ENCODE measurements at places on chromosomes 7 and 10.

GRCh38 chr7:74495112-74496086, 41.7 kb downstream of the GTF2IRD1 start:
- DNase-seq, result no peak

DNA sequence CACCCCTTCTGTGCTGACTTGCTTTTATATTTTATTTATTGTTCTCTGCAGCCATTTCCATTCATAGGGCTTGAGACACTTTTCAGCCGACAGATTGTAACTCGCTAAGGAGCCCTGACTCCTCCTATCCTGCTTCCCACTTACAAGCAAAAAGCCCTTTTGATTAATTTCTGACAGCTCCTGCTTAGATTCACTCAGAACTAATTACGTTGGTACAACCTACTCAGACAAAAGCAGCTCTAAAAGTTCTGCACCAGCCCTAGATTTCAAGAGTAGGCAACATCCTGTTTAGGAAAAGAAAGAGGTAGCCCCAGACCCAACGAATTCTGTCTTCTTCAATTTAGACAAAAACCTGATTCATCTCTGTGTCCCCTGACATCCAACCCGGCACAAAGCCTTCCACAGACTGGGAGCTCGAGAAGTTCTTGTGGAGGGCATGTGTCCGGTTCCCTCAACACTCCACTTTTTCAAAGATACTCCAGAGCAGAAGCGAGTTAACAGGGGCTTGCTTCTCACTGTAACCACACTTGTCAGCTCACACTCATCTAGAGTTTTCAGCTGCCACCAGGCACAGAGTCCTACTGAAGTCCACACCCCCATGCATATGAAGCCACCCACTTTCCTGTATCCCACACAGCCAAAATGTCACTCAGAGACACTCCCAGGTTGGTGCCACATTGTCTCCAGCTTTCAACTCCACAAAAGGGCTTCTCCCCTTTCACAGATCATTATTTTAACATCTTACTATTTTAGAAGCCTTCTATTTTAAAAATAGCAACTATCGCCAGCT, 113.6 kb upstream of the NFE2L3 start:
- DNase-seq, result no peak

- no peak for DNase-seq
Observed at GRCh38 chr10:131851346-131851745, 49.5 kb upstream of the PPP2R2D start.

DNA sequence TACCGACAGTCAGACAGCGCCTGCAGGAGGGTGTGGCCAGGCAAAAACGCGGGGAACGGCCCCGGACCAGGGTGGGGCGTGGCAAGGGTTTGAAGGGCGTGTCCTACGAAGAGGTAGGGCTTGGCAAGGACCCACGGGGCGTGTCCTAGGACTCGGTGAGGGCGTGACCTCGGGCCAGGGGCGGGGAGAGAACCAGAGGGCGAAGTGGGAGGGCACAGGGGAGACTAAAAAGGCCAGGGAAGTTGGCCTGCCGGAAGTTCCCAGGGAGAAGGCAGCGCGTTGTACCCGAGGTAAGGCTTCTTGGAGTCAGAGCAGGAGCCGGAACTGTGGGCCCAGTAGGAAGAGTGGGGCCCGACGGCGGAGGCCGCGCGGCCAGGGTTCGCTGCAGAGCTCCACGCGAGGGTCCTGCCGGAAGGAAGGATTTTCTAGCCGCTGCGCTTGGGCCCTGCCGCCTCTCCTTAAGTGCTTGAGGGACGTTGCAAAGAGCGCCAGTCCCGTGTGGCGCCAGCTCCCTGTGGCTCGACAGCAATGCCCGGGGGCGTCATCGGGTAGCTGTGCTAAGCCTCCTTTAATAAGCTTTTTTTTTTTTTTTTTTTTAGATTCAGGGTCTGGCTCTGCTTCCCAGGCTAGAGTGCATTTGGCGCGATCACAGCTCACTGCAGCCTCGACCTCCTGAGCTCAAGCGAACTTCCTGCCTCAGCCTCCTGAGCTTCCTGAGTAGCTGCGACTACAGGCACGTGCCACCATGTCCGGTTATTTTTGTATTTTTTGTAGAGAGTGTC, at the start of gene PTER:
Gene PTER (plus strand): TSS at position 253 of the 782 bp plus-strand sequence. CDS start 47,375 bp downstream, outside the sequence.
- peak; percentile 29 for DNase-seq

DNA sequence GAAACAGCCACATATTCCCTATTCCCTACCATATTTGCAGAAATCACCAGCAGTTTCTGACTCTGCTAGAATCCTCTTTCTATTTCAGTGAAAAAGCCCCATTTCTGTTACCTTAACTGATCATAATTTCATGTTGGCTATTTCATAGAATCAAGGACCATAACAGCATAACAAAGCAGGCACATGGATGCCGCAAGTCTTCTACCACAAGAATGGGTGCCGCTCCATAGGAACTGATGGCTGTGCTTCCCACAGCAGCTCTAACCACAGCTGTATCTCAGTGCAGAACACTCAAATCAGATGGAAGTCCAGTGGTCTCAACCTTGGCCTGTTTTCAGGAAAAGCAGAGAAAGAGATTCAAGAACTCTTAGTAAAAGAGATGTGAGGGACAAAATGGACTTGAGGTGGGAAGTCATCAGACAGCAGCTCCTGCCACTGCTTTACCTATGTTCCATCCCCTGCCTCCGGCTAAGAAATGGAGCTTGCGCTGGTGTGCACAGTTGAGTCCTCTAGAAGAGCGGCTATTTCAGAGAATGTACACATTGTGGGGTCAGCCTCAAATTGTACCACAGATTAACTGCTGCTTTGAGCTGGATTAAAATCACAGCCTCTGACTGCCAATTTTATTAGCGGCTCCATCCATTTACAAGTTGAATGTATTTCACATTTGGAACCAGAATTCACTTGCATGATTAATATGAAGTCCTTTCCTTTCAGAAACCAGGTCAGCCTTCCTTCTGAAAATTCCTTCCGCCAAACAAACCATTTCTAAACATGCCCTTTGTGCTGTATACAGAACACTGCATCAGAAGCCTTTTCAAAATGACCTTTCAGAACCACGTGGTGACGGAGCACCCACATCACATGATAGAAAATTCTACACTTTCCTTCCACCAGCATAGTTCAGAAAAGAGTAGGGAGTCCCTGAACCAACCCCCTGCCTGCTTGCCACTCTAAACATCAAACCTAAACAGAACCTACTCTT, 7.7 kb downstream of the PTPRN2 start:
- no peak for DNase-seq

- peak; percentile 17 for DNase-seq
Observed at GRCh38 chr7:82044497-82045080, 274.7 kb upstream of the HGF start.

GRCh38 chr10:42734536-42734935, 48.1 kb upstream of the BMS1 start:
- DNase-seq, result no peak

DNA sequence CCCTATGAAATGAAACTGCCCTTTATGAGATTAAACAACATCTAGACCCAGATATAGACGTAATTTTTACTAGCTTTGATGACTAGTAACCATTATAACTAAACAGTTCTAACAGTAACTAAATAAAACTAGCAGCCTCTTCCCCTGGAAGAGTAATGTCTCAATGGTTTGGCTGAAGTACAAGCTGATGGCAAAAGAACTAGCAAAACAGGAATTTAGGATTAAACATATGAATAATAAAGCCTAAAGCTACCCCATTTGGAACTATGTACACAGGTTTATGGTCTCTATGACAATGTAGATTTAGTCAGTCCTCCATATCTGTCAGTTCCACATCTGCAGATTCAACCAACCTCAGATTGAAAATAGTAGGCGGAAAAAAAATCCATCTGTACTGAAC, 6.4 kb downstream of the DPY19L1 start:
- no peak for DNase-seq

DNA sequence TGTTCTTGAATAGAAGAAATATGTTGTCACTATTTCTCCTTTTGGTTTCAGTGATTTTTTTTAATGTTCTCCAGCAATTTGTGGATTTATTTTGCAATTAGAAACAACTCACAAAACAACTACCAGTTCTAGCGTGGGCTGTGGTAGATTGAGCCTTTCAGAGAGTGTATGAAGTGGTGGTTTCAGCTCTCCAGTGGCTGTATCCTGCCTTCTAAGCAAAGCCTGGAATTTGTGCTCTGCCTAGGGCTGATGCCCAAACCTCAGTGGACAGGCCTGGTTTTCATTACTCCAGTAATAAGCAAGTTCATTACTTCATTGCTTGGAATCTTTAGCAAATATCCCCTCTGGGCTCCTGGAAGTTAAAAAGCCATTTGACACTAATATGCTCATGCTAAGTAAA, 35.9 kb downstream of the APBB1IP start:
- no peak for DNase-seq

DNA sequence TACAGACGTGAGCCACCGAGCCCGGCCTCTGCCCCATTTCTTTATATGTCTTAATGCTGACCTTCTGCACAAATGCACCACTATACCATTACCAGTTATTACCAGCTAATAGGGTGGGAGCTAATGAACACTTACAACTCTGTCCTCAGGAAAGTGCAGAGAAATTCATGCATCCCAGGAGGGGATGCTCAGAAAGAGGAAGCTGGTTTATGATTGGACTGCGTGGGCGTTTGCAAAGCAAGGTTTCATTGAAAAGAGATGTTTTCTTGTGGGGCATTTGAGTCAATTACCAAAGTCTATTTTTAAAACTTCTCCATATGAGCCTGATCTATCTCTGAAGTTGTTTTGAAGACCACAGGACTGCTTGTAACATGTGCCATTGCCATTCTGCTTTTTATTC, 417.7 kb upstream of the CELF2 start:
- DNase-seq, result no peak

DNA sequence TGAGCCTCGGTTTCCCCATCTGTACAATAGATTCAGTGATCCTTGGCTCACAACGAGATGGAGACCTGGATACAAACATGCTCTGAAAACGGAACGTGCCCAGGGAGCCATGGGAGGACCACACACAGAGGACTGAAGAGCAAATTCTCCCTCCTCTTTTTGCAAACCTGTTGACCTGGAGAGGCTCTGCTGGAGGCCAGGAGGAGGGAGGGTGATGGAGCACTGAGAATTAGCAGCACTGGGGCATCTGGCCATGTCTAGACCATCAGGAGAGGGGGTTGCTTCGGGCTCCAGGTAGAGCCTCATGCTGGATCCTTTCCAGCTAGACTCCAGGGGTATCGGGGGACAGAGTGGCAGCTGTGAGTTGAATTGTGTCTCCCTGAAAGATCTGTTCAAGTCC, 97.4 kb upstream of the GPR26 start:
- no peak for DNase-seq

- DNase-seq, result no peak
Observed at GRCh38 chr7:85336086-85336485, 149.2 kb upstream of the SEMA3D start.

DNA sequence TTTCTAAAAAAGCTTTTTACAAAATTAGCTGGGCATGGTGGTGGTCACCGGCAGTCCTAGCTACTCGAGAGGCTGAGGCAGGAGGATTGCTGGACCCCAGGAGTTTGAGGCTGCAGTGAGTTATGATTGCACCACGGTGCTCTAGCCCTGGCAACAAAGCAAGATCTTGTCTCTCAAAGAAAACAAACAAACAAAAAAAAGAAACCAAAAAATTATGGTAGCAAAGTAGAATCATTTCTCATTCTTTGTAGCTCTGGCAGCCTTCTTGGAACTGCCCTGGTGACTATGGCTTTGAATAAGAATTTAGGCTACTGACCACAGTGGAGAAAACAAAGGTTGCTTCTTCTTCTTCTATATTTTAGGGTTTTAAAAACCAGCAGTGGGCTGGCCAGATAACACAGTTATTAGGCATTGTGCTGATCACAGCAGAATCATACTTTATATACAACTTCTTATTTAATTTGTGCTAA, 41.9 kb upstream of the PRKAR2B start:
- DNase-seq, result no peak

DNA sequence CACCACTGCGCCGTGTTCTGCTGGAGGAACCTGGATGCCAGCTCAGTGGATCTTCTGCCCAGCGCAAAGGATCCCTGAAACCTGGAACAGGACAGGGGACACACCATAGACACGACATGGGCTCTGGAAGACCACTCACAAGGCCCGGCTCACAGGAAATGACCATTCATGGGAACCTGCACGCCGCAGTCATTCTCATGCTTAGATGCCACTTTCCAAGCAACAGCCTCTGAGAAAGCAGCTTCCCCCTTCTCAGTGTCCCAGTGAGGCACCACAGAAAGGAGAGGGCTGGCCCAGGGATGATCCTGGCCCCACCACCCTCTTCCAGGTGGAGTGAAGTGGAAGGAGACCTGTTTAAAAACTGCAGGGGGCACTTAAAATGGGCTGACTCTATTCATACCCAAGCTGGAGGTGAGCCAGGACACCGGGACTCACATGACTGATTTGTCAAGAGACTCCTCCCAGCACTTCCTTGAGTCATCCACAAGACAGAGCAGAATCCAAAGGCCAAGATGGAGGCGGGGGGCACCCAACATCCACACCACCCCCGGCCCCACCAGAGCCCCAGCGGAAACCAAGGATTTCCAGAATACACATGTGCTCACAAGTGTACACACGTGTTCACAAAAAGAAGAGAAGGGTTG, 11.2 kb downstream of the CTBP2 start:
- peak; percentile 13 for DNase-seq

- no peak for DNase-seq
Observed at GRCh38 chr7:7609330-7609729, 31.2 kb upstream of the UMAD1 start.

DNA sequence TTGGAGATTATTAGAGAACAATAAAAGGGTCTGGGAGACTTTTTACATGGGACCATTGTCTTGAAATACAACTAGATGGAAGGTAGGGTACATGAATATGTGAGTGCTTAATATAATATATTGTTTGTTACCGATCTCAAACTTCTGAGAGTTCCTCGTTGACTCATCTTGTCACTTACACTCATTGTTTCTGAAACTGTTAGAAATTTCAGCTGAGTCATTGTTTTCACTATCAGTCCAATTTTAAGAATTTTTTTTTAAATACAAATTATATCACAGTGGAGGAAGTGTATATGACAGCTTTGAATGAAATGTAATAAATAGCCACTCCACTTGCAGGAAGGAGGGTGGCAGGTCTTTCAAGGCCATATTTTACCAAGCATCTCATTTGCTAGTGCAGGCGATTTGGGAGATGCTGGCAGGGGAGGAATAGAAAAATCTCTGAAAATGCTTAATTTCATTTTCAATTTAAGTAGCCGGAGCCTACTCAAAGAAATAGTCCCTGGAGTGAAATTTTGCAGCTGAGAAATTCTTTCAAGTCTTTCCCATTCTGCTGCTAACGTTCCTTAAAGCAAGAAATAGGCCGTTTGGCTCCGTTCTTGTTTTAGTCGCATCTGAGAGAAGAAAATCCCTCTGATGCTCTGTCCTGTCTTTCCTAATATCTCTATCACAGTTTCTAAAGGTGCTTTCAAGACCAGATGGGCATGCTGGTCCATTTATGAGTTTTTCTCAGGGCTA, 1404.2 kb upstream of the CELF2 start:
- DNase-seq, result no peak

DNA sequence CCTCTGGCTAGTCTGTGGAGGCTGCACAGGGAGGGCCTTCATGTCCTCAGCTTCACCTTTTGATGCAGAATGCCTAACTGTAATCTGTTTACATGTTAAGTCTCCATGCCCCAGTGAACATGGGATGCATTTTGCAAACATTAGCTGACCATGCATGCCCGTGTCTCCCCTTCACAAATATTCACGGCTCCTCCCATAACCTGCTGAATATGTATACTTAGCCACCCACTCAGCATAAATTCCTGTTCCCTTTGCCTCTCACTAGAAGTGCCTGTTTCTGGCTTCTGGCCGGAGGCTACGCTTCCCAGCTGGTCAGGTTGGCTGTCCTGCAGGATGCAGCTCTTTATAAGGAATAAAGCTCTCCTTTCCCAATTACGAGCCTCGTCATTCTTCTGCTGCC, 552.7 kb downstream of the DNAJB6 start:
- DNase-seq, result no peak

GRCh38 chr7:34451923-34452322, 206.1 kb upstream of the NPSR1 start:
- no peak for DNase-seq

Data from NCI-H2081 treated with DMSO at 0.1 percent for 48 hours (cell line).